ENCODE measurements at places on chromosomes 2 and 18.

DNA sequence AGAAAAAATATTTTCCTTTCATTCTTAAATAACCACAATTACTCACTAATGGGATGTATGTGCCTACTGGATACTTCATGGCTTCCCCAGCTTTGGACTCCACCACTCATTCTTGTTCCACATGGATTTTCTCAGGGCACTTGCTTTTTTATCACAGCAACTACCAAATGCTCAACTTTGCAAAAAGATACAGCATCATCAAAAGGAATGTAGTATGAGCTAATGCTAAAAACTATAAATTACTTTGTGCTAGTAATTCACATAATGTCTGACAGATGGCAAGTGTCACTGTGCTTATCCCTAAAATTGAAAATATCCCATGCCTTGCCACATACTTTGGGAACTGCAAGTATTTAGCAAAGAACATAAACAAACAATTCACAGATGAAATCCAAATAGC lies 130.4 kb upstream of the ZFP36L2 start:
- DNase-seq: no peak

- DNase-seq: no peak
Observed at GRCh38 chr2:8847400-8847799, 10.0 kb upstream of the KIDINS220 start.

DNA sequence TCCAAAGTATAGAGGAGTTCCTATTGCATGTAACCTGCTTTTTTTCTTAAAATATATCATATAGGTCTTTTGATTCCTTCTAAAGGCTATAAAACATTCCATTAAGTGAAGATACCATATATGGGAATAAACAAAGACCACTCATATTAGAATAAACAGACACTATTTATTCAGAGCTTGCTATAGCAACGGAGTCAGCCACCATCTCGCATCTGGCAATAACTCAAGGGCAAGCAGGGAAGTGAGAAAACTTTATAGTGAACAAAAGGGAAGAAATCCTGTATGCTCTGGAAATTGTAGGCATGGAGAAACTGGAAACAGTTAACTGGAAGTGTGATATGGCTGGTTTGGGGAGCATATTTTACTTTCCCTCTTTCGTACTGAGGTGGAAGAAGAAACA lies 301.9 kb downstream of the PTH2R start:
- no peak for DNase-seq

- DNase-seq: no peak
Observed at GRCh38 chr18:23596183-23596582, 9.9 kb upstream of the NPC1 start.

DNA sequence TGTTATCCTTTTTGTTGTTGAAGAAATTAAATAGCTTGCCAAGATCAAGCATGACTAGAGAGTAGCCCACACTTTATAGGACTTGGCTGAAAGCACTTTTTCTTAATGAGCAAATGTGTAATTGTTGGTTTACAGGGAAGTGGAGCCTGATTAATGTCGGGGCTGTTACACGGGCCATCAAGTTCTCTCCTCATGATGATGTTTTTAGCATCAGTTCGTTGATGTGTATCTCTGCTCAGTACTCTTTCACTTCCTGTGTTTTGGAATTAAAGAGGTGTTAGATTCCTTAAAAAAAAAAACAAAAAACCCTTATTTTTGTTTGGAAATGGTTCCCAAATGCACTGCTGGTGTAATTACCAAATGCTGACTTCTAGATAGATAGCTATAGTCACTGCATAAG lies 114.2 kb downstream of the PTPRM start:
- no peak for DNase-seq

- no peak for DNase-seq
Observed at GRCh38 chr18:35580701-35581539, 620 bp upstream of the GALNT1 start.

GRCh38 chr2:25293145-25293544 lies 48.6 kb downstream of the DNMT3A start:
- no peak for DNase-seq

DNA sequence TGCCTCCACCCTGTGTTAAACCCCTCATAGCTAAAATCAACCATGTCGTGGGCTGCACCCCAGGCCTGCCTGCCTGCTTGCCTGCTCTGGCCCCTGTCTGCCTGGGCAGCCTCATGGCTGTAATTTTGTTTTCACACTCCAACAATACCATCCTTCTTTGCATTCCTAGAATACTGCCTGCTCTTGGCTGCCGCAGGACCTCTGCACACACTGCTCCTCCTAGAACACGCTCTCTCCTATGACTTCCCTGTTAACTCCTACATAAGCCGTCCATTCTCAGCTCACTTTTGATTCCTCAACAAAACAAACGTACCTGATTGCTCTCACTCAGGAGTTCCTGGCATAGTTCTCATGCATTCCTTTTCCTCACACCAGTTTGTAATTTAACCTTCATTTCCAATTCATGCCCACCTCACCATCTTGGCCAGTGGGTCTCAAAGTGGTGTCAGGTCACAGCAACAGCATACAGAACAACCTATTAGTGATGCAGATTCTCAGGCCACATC lies 2.5 kb downstream of the UXS1 start:
- DNase-seq: no peak

DNA sequence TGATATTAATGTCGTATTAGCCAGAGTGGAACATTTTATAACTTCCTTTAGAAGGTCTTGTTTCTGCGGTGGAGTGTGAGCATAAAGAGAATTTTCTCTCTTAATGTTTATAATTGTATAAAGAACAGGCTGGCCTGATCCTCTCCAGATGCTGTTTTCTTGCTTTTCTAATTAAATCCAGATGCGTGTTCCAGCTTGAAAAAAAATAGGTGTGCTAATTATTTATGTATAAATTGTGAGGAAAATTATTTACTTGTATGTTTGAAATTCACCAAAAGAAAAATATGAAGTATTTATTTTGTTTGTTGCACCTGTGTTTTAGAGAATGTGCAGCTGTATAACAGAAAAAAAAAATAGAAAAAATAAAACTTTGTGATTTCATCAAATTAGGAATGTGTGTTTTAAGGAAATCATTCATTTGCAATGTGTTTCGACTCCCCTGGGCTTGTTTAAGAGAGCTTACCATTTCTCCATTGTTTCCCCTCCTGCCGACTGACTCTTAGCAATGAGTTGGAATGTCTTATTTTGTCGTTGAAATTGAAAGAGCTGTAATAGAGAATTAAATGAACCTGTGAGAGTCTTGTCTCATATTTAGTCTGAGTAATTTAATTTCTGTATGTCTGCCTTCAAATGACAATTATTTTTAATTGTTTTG lies 220.1 kb upstream of the NXPH2 start:
- DNase-seq: no peak

- DNase-seq: no peak
Observed at GRCh38 chr2:41966431-41966893, 81.4 kb upstream of the PKDCC start.

- no peak for DNase-seq
Observed at GRCh38 chr2:43370705-43371104, 144.3 kb upstream of the ZFP36L2 start.

DNA sequence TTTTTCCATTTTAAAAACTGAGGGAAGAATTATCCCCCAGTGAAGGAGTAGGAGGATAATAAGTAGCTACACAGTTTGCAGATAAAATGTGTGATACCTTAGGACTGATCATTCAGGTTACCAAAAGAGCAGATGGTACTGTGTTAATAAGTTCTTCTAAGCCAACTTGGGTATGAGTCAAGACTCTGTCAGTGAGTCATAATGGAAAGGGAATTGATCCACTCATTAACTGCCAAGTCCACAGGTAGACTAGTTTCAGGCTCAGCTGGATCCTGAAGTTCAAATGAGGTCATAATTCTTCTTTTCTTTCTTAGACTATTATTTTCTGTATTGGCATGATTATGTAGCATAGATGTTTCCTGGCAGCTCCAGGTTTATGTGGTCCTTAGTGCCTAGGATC lies 142.4 kb upstream of the ALPP start:
- DNase-seq: no peak

- no peak for DNase-seq
Observed at GRCh38 chr2:127721978-127722355, 20.7 kb downstream of the SFT2D3 start.

GRCh38 chr18:45658756-45659155 lies 43.5 kb downstream of the SLC14A2 start:
- no peak for DNase-seq

- no peak for DNase-seq
Observed at GRCh38 chr2:36453652-36454051, 98.1 kb downstream of the CRIM1 start.

GRCh38 chr2:88187927-88188326 lies 17.8 kb downstream of the THNSL2 start:
- no peak for DNase-seq

DNA sequence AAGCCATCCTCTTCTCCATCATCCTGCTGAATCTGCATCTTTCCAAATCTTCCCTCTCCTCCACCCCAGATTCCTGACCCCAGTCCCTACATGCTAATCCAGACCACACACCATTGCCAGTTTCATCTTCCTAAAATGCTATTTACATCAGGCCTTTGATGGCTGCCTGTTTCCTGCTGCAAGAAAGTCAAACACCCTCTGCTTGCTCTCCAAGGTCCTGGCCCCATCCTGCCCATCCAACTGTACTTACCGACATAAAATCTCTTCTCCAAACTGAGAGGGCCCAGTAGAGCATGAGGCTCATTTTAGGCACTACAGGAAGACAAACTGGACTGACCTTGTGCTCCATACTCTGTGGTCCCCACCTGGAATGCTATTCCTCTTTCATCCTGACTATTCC lies 19.0 kb downstream of the ALK start:
- DNase-seq: no peak

DNA sequence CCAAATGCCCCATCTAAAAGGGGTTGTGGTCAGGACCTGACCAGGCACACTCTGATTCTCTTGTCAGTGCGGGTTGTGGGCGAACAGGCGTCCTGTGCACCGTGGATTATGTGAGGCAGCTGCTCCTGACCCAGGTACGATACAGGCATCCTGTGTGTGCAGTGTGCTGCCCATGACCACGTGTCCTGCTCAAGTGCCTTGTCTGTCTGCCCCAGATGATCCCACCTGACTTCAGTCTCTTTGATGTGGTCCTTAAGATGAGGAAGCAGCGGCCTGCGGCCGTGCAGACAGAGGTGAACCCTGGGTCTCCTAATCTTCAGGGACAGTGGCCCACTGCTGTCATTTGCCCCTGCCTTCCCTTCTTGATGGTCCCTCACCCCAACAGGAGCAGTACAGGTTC lies 14.6 kb downstream of the PTPN18 start:
- no peak for DNase-seq

DNA sequence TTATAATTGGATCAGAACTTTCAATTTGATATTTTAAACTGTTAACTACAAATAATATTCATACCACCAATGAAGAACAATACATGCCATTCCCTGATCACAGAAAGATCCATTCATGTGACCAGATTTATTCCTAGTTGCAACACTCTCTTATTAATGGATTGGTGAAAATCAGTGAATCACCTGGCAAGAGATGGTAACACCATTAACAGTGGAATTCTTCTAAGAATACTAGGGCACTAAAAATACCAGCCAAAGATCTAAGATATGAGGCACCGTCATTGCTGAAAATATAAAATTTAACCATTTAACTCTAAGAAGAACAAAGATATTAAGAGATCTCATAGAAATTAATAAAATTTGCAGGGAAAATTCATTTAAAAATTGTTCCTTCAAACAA lies 58.1 kb downstream of the MAP4K3 start:
- no peak for DNase-seq

GRCh38 chr2:56476509-56477071 lies 292.8 kb downstream of the CCDC85A start:
- no peak for DNase-seq

- no peak for DNase-seq
Observed at GRCh38 chr2:239294571-239295054, 106.2 kb downstream of the HDAC4 start.

GRCh38 chr2:134670955-134671354 lies 47.8 kb downstream of the TMEM163 start:
- no peak for DNase-seq

- DNase-seq: no peak
Observed at GRCh38 chr18:38611036-38611964, 1045.7 kb upstream of the CELF4 start.

GRCh38 chr2:225597911-225598310 lies 198.4 kb downstream of the NYAP2 start:
- no peak for DNase-seq

- DNase-seq: no peak
Observed at GRCh38 chr2:3459185-3460015, 59.9 kb downstream of the ADI1 start.

- DNase-seq: no peak
Observed at GRCh38 chr2:64780041-64780440, 126.3 kb upstream of the SERTAD2 start.

DNA sequence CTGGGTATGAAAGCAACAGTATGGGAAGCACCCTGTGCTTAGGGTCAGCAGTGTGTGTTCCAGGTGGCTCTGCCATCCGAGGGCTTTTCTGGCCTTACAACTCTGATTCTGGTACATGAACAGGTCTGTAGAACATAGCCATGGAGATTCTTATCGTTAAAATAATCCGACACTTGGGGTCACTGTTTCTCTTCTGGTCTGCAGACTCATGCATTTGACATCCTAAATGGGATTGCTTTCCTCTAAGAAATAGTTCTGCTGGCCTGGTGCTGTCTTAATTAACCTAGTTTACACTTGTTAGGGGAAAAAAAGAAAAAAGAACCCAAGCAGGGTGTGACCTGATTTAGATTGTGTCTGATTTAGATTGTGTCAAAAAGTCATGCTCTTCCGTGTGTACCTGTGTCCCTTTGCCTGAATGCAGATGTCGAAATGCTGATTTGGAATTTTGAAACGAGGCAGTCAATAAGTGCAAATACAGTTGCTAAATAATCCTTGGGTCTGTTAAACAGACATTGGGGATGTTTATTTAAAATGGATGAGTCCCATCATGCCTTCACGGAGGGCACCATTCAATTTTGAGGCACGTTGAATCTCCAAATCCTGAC lies 59.6 kb downstream of the TRPM8 start:
- DNase-seq: peak; percentile 1

DNA sequence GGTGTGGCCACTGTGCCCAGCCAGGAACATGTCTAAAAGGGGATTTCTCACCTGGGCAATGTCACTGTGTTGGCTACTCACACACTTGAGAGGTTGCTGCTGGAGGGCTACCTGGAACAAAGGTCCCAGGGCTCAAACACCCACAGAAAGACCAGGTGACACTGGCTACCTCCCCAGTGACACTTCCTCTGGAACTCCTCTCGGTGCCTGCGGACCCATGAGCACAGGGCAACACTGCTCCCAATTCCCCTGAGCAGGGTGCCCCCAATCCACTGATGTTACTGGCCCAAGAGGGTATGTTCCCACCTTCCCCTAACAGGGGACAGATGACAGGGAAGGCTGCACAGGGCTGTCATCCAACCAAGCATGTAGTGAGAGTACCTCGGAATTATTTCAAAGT lies 5.8 kb downstream of the NPPC start:
- DNase-seq: no peak

Measured in CMK (cell line).